ENCODE measurements at places on chromosomes 13 and 19.

DNA sequence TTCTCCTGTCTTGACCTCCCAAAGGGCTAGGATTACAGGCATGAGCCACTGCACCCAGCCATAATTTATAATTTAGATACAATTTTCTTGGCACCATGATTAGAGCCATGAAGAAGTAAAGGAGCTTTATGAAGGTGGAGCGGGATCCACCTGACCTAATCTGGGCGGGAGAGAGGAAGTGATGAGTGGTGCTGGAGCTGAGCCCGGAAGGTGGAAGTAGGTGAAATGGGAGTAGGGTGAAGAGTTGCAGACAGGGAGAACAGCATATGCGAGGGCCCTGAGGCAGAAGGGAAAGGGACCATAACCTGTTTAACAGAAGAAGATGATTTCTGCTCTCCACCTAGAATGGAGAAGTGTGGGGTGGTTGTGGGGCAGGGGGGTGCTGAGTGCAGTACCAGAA is 4.2 kb downstream of the BLOC1S3 start:
- DNase-seq = no peak

DNA sequence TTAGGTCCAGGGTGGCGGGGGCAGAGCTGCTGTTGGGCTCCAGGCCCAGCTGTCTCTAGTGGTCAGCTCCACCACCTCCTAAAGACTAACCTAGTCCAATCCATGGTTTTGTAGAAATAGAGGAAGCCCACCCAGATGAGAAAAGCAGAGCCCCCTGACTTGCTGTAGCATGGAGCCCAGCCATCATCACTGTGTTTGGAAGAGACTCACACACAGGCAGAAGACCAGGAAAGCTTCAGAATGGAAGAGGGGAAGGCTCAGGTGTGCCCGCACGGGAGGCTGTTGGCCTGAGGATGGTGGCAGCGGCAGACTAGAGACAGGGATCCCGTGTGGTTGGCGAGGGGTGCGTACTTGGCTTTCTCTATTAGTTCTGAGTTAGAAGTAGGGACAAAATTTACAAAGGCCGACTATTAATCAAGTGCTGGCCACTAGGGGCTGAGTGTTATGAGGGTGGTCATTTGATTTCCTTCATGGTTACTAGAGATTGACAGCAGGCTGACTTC is 193.2 kb upstream of the SOX1 start:
- no peak for DNase-seq

DNA sequence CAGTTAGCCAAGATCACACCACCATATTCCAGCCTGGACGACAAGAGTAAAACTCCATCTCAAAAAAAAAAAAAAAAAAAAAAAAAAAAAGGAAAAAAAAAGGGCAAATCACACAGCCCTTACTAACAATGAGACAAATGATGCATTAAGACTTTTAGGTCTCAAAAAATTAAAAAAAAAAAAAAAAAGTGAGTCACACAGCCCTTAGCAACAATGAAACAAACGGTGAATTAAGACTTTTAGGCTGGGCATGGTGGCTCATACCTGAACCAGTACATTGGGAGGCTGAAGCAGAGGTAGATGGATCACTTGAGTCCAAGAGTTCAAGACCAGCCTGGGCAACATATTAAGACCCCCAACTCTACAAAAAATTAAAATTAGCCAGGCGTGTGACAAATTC is 32.4 kb upstream of the EIF3G start:
- DNase-seq = no peak

DNA sequence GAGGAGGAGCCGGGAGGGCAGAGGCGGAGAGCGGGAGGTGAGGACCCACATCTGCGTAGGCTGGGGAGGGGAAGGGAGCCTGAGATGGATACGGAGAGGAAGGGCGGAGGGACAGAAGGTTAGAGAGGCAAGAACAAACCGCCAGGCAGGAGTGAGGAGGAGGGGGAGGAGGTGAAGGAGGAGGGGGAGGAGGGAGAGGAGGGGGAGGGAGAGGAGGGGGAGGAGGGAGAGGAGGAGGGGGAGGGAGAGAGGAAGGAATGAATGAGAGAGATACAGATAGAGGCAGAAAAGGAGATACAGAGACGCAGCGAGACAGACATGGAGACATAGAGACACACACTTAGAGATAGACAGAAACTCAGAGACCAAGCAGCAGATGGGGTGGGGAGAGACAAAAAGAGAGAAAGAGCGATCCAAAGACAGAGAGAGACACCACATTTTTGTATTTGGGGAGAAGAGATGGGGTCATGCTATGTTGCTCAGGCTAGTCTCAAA is 782 bp upstream of the CA11 start:
- no peak for DNase-seq

- DNase-seq = no peak
Observed at GRCh38 chr19:13952931-13953531, 722 bp downstream of the DCAF15 start.

DNA sequence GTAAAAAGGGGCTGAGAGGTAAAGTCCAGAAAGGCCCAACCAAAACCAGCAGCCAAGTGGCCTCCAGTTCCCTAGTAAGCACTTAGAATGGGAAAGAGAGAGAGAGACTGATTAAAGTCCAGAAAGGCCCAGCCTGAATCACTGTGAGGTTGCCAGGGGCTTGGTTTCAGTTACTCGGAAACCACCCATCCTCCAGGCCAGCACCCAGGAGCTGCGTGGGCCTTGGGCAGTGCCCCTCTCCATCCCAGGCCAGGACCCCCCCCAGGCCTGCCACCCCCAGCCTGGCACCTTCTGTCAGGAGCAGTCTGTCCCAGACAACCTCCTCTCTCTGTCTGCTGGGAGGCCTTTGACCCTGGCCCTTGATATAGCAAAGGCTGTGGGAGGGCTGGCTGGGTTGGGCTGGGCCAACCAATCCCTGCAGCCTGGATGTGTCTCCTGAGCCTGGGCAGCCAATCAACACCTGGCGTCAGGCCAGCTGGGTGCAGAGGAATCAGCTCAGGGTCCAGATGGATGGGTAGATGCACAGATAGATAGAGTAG is at the start of gene CYP4F2:
Gene CYP4F2, minus strand, starts transcription at position 337 of the 539 bp plus-strand sequence. CDS start 463 bp downstream, outside the sequence.
- no peak for DNase-seq

- peak; percentile 95 for DNase-seq
Observed at GRCh38 chr19:2059422-2060201, 8.6 kb upstream of the MKNK2 start.

All from LNCaP clone FGC (cell line).